ENCODE measurements at places on chromosomes 12 and 14.

- peak; percentile 34 for DNase-seq
Observed at GRCh38 chr14:35808076-35808637, 938 bp downstream of the RALGAPA1 start.

DNA sequence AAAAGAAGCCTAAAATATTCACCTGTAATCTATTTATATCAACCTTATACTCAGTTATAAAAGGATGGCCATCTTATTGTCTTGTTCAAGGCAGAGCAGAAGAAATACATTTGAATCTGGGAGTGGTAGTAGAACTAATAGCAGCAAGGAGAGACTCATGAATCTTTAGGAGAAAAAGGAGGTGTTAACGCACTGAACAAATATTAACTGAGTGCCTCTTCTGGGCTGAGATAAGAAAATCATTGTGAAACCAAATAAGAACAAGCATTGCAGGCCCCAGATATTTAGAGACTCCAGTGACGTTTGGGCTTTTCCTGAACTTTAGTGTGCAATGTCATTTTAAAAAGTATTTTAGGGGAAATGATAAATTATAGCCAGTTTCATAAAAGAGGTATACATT is 790.6 kb downstream of the DIO2 start:
- no peak for DNase-seq

GRCh38 chr14:58238252-58239243 is 6.1 kb upstream of the PSMA3 start:
- no peak for DNase-seq

- DNase-seq, result no peak
Observed at GRCh38 chr12:5794156-5794555, 150.9 kb downstream of the ANO2 start.

GRCh38 chr12:11705010-11705409 is 55.5 kb downstream of the ETV6 start:
- DNase-seq, result no peak

- DNase-seq, result peak; percentile 62
Observed at GRCh38 chr14:78197051-78197450, 26.9 kb downstream of the NRXN3 start.

DNA sequence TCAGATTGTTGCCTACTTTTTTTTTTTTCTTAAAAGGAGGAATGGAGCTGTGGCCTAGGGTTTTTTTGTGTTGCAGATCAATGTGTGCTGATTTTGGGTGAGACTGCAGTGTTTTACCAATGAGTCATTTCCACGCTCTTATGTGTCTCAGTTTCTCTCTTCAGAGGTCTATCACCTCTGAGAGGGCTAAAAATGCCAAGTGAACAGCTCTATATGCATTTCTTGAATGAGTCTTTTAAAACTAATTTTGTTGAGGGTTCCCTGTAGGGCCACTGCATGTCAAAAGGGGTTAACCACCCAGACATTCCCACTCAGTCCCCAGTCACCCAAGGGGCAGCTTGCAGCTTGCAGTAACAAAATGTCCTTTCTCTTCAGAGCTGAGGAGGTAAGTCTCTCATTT is 24.3 kb upstream of the GLIPR1L2 start:
- no peak for DNase-seq

DNA sequence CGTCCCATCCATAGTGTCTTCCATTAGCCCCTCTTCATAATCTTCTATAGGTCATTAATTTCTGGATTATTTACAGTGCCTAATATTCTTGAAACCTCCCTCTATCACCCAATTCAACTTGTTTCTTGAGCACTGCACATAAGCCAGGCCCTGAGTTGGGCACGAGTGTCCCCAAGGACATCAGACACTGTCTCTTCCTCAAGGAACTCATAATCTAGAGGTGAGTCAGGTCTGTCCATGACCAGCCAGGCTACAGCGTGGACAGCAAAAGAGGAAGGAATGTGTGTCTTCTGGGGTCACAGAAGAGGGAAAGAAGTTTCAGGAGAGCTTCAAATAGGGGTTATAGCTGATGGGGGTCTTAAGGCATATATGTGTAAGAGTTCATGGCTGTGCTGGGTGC is 12.5 kb downstream of the SPTB start:
- DNase-seq, result no peak

GRCh38 chr12:131407221-131408035 is 303.5 kb upstream of the SFSWAP start:
- no peak for DNase-seq

GRCh38 chr14:77197988-77198387 is 16.4 kb downstream of the TMEM63C start:
- no peak for DNase-seq

GRCh38 chr12:122788387-122788786 is 14.0 kb downstream of the CCDC62 start:
- no peak for DNase-seq

- DNase-seq, result no peak
Observed at GRCh38 chr14:100155756-100156616, 3.5 kb downstream of the DEGS2 start.

GRCh38 chr14:75182821-75183220 is 6.4 kb upstream of the TMED10 start:
- no peak for DNase-seq

DNA sequence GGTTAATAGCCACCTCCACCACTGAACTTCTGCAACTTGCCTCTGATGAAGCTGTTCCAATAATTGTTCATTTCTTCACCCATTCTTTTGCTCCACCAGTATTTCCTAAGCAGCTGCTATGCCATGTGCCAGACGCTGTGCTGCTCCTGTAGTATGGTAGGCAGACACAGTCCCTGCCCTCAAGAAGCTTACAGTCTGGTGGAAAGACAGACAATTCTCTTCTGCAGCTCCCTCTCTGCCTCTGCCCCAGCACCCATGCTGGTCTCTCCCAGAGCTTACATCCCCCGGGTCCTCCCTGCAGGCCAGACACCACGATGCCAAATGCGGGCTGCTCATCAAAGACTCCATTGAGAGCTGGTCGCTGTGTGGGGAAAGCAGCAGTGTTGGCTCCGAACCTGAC is 111.6 kb upstream of the ESRRB start:
- DNase-seq, result no peak

GRCh38 chr12:132661972-132662371 is 25.2 kb downstream of the POLE start:
- DNase-seq, result no peak

- DNase-seq, result no peak
Observed at GRCh38 chr12:57842342-57843294, 3.9 kb downstream of the CTDSP2 start.

DNA sequence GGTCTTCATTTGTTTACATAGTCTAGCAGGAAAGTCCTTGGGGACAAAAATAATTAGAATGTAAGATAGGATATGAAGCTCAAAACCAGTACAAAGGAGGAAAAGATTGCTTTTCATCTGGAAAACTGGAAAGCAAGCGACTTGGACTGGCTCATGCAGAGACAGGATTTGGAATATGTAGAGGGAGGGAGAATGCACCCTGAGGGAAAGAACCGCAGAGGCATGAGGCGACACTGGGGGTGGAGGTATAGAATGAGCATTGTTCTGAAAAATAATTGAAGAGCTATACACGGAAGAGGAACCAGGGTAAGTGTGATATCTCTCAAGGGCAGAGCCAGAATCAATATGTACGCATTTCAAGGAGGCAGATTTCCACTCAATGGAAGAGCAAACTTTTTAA is 85.5 kb downstream of the PLEKHG3 start:
- DNase-seq, result no peak

DNA sequence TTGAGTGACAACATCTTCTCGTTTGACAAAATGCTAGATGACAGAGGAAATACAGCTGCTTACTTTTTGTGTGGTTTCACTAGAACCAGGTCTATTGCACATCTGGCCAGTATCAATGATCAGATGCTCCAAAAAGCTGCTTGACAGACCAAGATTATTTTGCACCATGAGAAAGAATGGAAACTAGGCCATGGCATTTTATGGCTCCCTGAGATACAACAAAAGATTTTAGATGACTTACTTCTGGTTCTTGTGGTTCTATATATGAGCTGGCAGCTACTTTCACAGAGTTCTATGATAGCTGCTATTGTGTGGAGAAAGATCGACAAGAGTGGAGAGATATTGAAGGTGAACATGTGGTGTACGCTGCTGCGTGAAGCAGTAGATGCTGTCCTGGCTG is 25.9 kb upstream of the PPFIBP1 start:
- no peak for DNase-seq

DNA sequence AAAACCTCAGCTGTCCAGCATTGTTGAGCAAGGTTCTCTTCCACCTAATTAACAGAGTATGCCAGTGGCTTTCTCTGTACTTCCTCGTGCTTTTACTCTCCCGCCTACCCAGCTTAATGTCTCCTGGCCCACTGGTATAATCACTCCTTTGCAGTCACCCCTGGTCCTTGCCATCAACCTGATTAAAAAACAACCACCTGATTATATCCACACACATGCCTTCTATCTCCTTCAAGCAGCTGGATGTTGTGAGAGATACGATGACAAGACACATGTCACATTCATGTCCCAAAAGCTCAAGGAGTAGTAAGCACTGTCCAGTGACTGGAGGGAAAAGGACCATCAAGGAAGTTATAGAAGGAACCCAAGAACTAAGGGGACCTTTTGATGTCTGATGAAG is 241.3 kb upstream of the GRIP1 start:
- no peak for DNase-seq

DNA sequence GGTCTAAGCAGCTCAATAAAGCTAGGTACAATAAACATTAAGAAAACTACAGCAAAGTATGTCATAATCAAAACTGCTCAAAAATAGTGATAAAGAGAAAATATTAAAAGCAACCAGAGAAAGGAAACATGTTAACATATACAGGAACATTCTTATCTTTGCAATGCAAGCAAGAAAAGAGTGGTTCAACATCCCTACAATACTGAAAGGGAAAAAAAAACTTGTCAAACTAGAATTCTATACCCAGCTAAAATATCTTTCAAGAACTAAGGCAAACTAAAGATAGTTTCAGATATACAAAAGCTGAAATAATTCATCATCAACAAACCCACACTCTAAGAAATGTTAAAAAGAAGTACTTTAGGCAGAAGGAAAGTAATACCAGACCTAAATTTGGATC is 134.2 kb downstream of the DPF3 start:
- no peak for DNase-seq
